Hepatocyte (in vitro differentiated cells): ENCODE measurements at places on chromosomes 6 and 20.

DNA sequence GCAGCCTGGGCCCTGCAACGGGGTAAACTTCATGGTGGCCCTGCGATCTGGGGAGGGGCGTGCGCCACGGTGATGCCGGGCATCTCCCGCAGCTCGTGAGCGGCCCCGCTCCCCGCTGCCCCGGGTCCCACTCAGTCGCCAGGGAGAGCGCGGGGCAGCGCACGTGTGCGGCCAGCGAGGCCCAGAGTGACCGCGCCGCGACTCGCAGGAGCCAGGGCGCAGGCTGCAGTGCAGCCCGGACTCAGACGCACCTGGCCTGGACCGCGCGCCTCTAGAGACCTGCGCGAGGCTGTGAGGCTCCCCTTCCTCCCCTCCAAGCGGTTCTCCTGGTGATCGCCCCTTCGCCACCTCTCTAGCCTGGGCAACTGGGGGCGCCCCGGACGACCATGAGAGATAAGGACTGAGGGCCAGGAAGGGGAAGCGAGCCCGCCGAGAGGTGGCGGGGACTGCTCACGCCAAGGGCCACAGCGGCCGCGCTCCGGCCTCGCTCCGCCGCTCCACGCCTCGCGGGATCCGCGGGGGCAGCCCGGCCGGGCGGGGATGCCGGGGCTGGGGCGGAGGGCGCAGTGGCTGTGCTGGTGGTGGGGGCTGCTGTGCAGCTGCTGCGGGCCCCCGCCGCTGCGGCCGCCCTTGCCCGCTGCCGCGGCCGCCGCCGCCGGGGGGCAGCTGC is 652 bp downstream of the BMP6 start:
- H3K27ac ChIP-seq = no peak overlapping the region
- peak overlapping the region; percentile 60 for H3K4me3 ChIP-seq
- peaks cover 77% of the 10 kb centered on the region for H3K27me3 ChIP-seq
- peak; percentile 14 for DNase-seq
- H3K36me3 ChIP-seq = no peaks in the 10 kb centered on the region
- peaks cover 13% of the 10 kb centered on the region for H3K4me1 ChIP-seq

- DNase-seq = peak; percentile 97
- H3K4me3 ChIP-seq = peak within 1 kb of the TSS; percentile 77
- H3K27me3 ChIP-seq = no peaks in the 10 kb centered on the region
- peaks cover 18% of the 10 kb centered on the region for H3K4me1 ChIP-seq
- H3K36me3 ChIP-seq = no peaks in the 10 kb centered on the region
Measured at GRCh38 chr20:57709823-57710799, at the start of gene PMEPA1. PMEPA1 (minus strand) TSS chr20:57710015; CDS start chr20:57709582, 433 bp downstream.

- peak; percentile 46 for DNase-seq
- no peaks in the 10 kb centered on the region for H3K36me3 ChIP-seq
- no peak overlapping the region for H3K4me3 ChIP-seq
- H3K27ac ChIP-seq = no peak overlapping the region
Measured at GRCh38 chr6:31888276-31889258, 8.9 kb downstream of the EHMT2 start.

GRCh38 chr20:19723051-19723450 is 35.0 kb upstream of the RIN2 start:
- DNase-seq = no peak
- H3K4me3 ChIP-seq = no peak overlapping the region
- no peaks in the 10 kb centered on the region for H3K27me3 ChIP-seq
- H3K36me3 ChIP-seq = no peaks in the 10 kb centered on the region

DNA sequence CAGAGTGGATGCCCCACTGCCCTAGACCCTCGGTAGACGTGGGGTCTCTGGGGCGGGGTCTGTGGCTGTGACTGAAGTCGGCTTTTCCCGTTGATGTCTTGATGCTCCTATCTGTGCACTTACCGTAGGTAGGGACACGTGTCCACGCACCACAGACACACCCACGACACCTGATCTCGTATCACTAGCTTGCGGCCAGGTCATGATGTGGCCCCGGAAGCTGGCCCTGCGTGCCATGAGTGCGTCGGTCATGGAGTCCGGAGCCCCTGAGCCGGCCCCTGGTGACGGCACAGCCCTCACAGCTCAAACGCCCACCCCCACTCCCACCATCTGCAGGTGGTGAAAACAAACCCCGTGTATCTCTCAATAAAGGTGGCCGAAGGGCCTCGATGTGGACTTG is 33.9 kb upstream of the MRGBP start:
- H3K36me3 ChIP-seq = no peaks in the 10 kb centered on the region
- no peak overlapping the region for H3K27ac ChIP-seq
- H3K4me3 ChIP-seq = no peak overlapping the region
- no peaks in the 10 kb centered on the region for H3K27me3 ChIP-seq
- no peak for DNase-seq
- peaks cover 21% of the 10 kb centered on the region for H3K4me1 ChIP-seq

DNA sequence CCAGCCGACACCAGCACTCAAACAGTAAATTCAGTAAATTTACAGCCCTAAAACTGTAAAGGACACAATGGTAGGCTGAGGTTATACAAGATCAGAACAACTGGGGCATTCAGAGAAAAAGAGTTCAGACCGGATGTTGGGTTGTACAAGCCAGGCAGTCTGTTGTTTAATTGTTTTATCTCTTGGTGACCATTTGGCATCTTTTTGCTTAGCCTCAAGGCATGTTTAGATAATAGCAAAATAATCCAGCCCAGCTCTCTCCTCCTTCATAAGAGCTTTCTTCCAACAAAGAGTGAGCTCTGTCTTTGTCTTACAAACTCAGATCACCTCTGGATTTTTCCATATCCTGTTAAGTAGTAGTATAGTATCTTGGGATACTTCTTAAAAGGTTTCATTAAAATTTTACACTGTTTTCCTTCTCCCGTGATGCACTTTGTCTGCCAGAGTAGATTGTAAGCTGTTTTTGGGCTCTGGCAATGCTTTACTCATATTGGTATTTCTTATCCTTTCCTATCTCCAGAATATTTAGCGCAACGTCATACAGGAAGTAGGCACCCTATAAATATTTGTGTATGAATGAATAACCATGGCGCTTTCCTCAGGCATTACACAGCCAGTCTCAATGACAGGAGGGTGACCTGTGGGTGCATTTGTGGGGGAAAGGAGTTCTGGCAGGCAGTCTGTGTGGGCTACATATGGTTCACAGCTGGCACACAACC is 35.6 kb upstream of the TRAM2 start:
- H3K27me3 ChIP-seq = no peaks in the 10 kb centered on the region
- H3K4me3 ChIP-seq = no peak overlapping the region
- no peaks in the 10 kb centered on the region for H3K36me3 ChIP-seq
- peaks cover 23% of the 10 kb centered on the region for H3K4me1 ChIP-seq

DNA sequence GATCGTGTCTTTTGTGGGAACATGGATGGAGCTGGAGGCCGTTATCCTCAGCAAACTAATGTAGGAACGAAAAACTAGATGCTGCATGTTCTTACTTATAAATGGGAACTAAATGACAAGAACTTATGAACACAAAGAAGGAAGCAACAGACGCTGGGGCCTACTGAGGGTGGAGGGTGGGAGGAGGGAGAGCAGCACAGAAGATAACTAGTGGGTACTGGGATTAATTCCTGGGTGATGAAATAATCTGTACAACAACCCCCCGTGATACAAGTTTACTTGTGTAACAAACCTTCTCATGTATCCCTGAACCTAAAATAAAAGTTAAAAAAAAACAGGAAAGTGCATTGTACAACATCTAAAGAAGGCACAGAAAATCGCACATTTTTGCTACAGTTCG is 59.0 kb upstream of the TMEM170B start:
- no peaks in the 10 kb centered on the region for H3K27me3 ChIP-seq
- H3K36me3 ChIP-seq = no peaks in the 10 kb centered on the region
- no peak overlapping the region for H3K27ac ChIP-seq
- H3K4me1 ChIP-seq = peaks cover 5% of the 10 kb centered on the region

GRCh38 chr20:58447511-58448391 is 58.7 kb downstream of the VAPB start:
- H3K4me3 ChIP-seq = no peak overlapping the region
- no peaks in the 10 kb centered on the region for H3K4me1 ChIP-seq
- no peak overlapping the region for H3K27ac ChIP-seq
- peak; percentile 71 for DNase-seq
- no peaks in the 10 kb centered on the region for H3K27me3 ChIP-seq
- H3K36me3 ChIP-seq = no peaks in the 10 kb centered on the region

- H3K36me3 ChIP-seq = no peaks in the 10 kb centered on the region
- H3K27ac ChIP-seq = no peak overlapping the region
- no peak for DNase-seq
- H3K27me3 ChIP-seq = peaks cover 56% of the 10 kb centered on the region
- H3K4me1 ChIP-seq = peaks cover 5% of the 10 kb centered on the region
Measured at GRCh38 chr20:5313916-5314315, 2.8 kb downstream of the PROKR2 start.

DNA sequence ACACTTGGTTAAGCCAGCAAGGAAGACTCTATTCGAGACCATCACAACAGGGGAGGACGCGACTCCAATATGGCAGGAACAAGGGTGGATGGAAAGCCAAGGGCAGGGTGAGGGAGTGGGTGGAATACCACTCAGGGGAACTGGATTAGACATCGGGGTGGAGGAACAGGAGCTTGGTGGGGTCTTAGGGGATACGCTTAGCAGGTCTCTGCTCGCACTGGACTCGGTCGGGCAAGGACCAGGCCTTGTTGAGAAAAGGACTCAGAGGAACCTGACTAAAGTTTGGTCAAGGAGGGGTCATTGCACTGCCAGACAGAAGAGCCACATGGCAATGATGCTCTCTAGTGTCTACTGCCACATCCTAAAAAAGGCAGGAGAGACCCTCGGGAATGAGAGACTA is 10.5 kb downstream of the DUSP22 start:
- H3K36me3 ChIP-seq = no peaks in the 10 kb centered on the region
- no peak overlapping the region for H3K27ac ChIP-seq
- H3K4me3 ChIP-seq = no peak overlapping the region
- H3K4me1 ChIP-seq = no peaks in the 10 kb centered on the region

GRCh38 chr20:51931371-51931781 is 129.1 kb upstream of the SALL4 start:
- no peak overlapping the region for H3K4me3 ChIP-seq
- no peaks in the 10 kb centered on the region for H3K27me3 ChIP-seq
- H3K36me3 ChIP-seq = no peaks in the 10 kb centered on the region
- DNase-seq = peak; percentile 35

DNA sequence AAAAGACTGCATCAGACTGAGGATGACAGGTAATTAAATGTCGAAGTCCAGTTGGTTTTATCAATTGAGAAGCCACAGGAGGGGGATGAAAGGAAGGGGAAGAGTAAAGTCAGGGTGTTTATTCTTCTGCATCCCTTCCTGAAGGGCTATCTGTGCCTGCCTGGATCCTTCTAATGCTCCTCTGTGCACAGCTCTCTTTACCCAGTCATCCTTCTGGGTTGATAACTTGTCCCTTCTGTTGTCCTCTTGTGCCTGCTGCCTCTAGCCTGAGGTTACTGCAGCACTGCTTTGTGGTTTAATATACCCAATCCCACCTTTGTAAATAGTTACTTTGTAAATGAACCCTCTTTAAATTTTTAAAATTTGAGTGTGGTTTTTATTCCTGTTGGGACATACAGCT is 1127.3 kb downstream of the EPHA7 start:
- H3K36me3 ChIP-seq = no peaks in the 10 kb centered on the region
- no peaks in the 10 kb centered on the region for H3K4me1 ChIP-seq
- DNase-seq = no peak
- no peak overlapping the region for H3K4me3 ChIP-seq
- no peak overlapping the region for H3K27ac ChIP-seq

- no peak overlapping the region for H3K4me3 ChIP-seq
- no peak for DNase-seq
- no peak overlapping the region for H3K27ac ChIP-seq
Measured at GRCh38 chr6:16324606-16325225, 86.3 kb downstream of the GMPR start.

DNA sequence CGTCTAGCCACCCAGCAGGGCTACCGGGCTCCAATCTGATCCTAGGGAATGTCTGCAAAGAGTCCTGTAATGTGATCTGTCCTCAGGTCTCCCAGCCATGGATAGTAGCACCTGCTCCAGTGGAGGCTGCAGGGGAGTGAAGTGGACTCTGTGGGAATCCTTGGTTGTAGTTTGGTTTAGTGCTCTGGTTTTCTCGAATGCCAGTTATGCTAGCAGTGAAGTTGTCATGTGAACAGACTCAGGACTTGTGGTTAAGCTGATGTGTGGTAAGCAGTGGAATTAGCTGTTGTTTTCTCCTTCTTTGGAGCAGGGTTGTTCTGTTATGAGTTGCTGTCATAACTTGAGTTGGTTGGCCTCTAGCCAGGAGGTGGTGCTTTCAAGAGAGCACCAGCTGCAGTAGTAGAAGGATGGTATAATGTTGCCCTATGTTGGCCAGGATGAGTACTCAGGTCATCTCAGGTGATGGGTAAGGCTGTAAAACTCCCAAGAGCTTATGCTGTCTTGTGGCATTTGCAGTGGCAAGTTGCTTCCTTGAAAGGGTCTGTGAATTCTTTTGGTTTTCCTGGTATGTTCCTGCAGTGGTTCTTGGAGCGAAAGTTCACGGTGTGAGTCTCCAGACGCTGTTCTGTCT is 390.2 kb downstream of the UTRN start:
- H3K4me1 ChIP-seq = no peaks in the 10 kb centered on the region
- no peak overlapping the region for H3K4me3 ChIP-seq
- H3K27me3 ChIP-seq = no peaks in the 10 kb centered on the region
- DNase-seq = peak; percentile 34

DNA sequence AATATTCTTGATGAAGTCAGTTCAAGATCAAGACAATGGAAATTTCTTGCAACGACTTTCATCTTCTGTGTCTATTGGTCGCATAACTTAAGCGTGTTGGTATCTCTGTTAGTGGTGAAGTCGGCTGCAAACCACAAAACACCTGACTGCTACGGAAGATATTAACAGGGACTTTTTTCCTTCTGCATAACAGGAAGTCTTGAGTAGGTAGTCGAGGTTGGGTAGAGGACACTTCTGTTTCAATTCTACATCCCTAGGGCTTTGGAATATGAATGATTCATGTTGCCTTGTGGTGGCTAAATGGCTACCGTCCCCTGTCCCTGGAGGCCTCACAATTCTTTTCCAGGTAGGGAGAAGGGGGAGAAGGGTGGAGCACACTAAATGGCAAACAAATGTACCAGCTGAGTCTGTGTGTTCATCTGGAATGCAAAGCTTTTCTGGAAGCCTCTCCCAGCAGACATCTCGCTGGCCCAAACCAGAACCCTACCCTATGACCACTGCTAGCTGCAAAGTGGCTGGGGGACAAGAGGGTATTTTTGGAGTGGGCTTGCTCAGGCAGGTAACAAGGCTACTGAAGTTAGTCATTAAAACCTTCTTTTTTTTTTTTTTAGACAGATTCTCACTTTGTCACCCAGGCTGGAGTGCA is 34.6 kb upstream of the NKX2-2 start:
- no peak overlapping the region for H3K4me3 ChIP-seq
- no peak for DNase-seq
- no peaks in the 10 kb centered on the region for H3K36me3 ChIP-seq
- no peak overlapping the region for H3K27ac ChIP-seq
- H3K4me1 ChIP-seq = no peaks in the 10 kb centered on the region

DNA sequence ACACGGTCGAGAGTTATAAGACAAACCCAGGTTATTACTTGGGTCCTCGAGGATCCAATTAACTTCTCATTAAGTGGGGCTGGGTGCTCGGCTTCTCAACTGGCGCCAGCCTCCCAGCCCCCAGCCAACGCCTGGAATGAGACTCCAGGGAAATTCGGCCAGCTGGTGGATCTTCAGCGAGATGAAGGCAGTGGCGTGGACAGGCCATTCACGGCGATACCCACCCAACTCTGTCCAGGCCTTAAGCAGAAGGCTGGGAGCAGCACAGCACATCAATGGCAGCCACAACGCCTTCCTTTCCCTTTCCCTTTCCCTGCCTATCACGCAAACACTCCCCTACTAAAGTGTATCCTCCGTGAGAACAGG is 868 bp downstream of the METTL24 start:
- no peak for DNase-seq
- H3K27me3 ChIP-seq = peaks cover 2% of the 10 kb centered on the region
- H3K4me3 ChIP-seq = peak overlapping the region; percentile 50
- no peaks in the 10 kb centered on the region for H3K36me3 ChIP-seq
- peak overlapping the region; percentile 73 for H3K27ac ChIP-seq
